ENCODE measurements at places on chromosomes 7 and 10.
A peak's percentile ranks its signal among the peaks of the same experiment; 100 is the strongest.

DNA sequence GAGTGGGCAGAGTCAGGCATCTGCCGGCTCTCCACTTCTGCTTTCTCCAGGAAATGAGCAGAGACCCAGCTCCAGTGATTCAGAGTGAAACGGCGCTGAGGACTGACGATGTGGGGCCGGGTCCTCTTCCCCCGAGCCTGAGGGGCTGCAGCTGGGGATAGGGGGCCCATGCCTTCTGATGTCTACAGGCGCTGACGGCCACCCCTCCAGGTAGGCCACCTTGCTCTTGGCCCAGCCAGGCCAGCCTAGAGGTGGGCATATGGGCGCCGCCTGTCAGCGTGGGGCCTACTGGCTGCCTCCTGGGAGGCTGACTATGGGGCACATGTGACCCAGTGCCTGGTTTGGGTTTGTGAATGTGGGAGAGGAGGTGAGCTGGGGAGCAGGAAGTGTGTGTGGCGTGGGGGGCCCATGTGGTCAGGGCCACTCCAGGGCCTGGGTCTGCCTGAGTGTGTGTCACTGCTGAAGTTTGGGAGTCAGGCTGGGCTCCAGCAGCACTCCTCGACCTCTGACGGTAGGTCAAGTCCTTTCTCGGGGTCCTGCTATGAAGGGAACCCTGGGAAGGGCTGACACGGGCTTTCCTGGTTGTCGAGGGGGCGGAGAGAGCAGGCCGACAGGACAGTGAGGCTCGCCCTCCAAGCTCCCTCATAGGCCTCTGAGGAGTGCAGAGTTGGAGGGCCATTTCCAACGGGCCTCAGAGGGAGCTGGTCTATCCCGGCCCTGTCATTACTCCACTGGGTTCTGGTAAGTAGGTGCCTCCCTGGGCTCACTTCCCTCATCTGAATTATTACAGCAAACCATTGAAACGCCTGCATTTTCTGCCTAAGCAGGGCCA is at the start of gene WDFY4:
WDFY4 (plus strand) TSS at position 82 of the 832 bp plus-strand sequence. CDS start 24,860 bp downstream, outside the sequence.
- no peak for DNase-seq

DNA sequence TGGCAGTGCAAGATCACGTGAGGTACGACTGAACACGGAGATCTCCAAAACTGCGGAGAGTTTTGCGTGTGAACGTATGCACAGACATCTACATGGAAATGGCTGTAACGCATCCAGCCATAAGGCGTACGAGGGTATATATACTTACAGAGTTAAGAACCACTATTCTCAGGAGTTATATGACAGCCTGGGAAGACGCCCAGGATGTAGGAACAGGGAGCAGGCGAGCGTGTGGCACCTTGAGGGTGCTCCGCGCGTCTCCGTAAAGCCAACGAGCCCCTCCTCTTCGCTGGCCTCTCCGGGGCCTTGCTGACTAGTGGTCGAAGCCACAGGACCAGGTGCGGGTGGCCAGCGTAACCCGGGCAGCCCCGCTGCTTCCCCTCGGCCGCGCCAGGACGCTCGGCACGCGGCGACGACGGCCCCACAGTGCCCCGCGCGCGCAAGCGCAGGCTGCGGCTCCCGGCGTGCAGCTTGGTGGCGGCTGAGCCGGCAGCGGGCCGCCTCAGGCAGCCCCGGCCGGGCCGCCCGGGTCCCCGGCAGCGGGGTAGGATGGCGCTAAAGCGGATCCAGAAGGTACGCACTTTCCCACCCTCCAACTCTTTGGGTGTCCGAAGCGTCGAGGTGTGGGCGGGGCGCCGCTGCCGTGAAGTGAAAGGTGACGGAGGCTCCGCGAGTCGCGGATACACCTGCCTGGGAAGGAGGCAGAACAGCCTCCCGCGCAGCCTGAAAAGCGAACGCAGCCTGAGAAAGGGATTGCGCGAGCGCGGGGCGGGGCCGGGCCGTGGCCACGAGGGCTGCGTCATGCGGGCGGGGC is at the start of gene UBE2D4:
UBE2D4 (plus strand) TSS at position 453 of the 814 bp plus-strand sequence; CDS start at position 550, 97 bp downstream.
- DNase-seq = no peak

DNA sequence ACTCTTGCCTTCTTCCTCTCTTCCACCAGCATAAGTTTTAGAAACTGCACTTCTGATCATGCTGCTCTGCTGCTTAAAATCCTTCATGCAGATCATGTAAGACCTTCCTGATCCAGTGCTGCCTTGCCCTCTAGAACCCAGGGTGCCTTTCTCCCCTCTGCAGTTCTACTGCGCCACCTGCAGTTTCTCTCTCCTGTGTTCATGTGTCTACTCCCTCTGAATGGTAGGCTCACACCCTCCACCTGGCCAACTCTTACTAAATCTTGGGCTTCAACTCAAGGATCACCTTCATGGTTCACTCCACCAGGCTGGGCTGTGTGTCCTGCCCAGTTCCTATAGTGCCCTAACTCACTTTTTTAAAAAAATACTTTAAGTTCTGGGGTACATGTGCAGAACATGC is 174.6 kb upstream of the ITGB1 start:
- DNase-seq = no peak

DNA sequence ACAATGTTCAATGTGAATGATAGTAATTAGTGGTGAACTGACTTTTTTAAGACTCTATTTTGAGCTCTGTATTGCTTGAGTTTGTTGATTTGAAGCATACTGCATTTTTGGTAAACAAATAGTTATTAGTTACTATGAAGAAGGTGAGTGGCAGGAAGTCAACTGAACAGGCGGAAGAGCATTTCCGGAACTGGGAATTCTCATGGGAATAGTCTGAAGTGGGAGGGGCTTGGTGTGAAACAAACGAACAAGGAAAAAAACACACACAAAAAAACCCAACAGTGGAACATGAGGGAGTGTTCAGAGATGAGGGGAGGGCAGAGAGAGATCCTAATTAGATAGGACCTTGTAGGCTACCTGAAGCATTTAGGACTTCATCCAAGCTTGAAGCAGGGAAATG is 43.9 kb upstream of the C1QL3 start:
- DNase-seq = no peak

DNA sequence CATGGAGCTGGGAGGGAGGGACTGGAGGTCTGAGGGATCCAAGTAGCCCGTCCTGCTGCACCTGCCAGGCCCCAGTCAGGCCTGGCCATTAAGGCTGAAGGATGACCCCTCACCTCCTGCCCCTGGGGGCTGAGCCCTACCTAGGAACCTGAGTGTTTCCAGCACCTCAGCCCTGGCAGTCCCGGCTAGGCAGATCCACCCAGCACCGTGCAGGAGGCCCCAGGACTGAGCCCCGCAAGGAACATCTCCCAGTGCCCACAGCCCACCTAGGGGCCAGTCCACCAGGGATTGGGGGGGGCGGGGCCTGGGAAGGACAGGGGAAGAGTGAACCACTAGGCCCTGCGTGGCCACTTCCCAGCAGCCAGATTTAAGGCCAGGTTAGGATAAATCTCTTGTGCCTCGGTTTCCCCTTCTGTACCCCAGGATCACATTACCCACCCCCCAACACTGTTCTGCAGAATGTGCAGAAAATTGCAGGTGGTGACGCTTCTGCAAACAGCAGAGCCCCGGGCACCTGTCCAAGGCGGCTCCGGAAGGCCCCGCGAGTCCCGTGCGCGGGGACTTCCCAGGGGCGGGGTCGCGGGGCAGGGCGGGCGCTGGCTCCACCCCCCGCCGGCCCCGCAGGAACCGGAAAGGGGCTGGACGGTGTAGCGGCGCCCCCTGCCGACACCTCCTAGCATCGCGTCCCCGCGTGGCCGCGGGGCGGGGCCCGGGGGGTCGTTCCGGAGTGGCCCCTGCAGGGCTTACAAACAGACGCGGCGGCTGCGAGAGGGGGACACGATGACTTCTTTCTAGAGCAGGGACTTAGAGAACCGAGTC is 55.9 kb downstream of the PWWP2B start:
- peak; percentile 40 for DNase-seq

- DNase-seq = no peak
Observed at GRCh38 chr7:15680446-15680845, 6.0 kb downstream of the MEOX2 start.

GRCh38 chr10:72059843-72060822 is 28.2 kb downstream of the SPOCK2 start:
- no peak for DNase-seq

GRCh38 chr7:117784315-117784714 is 88.9 kb downstream of the CTTNBP2 start:
- DNase-seq = no peak

DNA sequence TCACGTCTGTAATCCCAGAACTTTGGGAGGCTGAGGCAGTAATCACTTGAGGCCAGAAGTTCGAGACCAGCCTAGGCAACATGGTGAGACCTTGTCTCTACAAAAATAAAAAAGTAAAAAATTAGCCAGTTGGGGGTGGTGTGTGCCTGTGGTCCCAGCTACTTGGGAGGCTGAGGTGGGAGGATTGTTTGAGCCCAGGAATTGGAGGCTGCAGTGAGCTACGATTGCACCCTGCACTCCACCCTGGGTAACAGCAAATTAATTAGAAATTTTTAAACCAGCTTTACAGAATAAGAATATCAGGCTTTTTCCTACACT is 136.0 kb downstream of the EPC1 start:
- DNase-seq = no peak

- DNase-seq = no peak
Observed at GRCh38 chr7:156777364-156778069, 115.5 kb downstream of the LMBR1 start.

DNA sequence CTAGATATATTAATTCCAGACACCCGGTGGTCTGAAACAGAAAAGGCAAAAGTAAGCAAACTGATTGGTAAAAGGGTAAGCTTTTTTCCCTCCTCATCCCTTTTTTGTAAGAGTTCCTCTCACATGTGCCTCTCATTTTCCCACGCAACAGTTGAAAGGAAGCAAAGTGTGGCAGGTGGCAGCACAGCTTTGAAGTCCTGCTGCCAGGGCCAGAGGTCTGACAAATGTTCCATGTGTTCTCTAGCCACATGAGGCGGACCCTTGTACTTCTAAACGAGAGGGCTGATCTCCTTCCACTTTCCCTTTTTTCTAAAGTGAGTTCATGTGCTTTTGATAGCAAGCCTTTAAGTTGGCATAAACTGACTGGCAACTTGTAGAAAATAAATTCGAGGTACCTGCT is 217.5 kb downstream of the POLR1F start:
- no peak for DNase-seq

DNA sequence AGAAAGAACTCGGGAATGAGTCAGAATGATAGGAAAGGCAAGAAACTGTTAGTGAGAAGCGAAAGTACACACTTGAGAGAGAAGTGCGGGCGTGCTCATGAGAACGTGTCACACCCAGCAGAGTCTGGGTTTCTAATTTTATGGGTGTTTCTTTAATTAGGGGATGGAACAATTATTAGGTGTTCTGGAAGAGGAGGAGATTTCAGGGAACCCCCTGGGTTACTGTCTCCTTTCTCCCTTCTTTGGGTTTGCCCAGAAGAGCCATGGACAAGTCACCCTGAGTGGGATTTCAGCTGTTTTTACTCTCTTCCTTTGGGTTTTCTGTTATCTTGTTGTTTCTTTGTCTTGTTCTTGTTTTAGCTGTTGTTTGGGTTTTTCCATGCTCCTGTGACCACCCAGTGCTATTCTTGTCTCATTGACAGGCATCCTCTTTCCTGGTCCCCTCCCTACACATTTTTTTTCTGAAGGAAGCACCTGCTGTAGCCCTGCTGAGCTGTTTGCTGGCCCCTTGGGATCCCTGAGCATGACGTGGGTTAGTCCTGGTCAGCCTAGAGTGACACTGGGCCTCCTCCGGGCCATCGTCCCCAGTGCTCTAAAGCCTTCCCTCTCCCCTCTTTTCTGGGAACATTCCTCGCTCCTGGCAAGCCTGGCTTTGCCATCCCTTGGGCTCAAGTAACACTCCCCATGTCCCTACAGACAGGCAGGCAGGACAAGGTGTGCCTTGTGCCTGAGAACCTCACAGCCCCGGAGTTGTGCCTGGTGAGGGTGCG is 3.5 kb downstream of the SH2D4B start:
- DNase-seq = no peak

GRCh38 chr7:74094224-74095101 is 10.9 kb downstream of the LIMK1 start:
- DNase-seq = no peak

- no peak for DNase-seq
Observed at GRCh38 chr7:15802425-15802824, 115.9 kb upstream of the MEOX2 start.

GRCh38 chr7:18844735-18845134 is 272.7 kb downstream of the TWIST1 start:
- no peak for DNase-seq

DNA sequence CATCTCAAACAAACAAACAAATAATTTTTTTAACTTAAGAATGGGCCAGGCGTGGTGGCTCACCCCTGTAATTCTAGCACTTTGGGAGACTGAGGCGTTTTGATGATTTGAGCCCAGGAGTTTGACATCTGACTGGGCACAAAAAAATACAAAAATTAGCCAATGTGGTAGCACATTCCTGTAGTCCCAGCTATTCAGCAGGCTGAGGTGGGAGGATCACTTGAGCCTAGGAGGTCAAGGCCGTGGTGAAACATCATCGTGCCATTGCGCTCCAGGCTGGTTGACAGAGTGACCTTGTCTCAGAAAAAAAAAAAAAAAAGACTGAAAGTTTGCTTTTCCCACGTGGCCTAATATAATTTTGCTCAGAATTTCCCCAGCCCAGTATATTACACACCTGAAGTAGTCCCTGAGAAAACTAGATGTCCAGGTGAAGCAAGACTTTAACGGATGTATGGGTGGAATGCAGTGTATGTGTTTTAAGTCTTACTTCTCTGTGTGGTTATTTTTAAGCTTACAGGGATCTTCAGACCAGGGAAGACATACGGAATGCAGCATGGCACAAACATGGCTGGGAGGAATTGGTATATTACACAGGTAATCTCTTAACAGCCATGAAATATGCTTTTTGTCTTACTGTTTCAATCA is 32.6 kb downstream of the NIPSNAP2 start:
- no peak for DNase-seq

DNA sequence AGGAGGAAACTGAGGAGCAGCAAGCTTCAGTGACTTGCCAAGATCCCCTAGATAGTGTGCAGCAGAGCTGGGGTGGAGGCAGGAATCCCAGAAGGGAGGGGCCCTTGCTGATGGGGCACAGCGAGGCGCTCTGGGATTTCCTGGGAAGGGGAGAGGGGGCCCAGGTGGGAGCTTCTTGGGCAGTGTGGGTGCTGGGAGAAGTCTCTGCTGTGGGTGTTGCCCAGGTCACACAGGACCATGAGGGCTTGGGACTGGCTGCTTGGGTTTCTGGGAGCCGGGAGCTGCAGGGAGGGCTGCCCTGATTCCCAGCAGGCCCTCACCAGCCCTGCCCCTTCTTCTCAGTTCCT is 55.2 kb downstream of the TSPAN15 start:
- DNase-seq = no peak

- DNase-seq = no peak
Observed at GRCh38 chr10:35511647-35512046, 93.5 kb upstream of the GJD4 start.

DNA sequence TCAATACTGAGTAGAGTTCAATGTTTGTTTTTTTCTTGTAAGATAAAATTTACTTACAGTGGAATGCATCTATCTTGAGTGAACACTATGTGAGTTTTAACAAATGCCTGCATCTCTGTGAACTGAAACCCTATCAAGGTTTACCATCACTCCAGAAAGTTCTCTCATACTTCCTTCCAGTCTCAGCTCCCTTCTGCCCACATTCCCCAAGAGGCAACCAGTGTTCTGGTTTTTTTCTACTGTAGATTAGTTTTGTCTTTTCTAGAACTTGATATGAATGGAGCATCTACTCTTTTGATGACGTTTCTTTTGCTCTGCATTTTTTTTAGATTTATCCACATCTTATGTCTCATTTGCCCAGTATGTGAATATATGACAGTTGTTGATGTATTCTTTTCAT is 17.1 kb downstream of the WIPI2 start:
- no peak for DNase-seq
